PC-3 (cell line): ENCODE measurements at places on chromosomes 12 and 14. TPM values are rescaled to one million over a fixed set of nuclear protein-coding genes. Genes with fewer than 3 reads are reported as not detected.

The TGM1 gene
- total RNA-seq, result 2.6 and 3.2 TPM in 2 replicates

The EEF1AKMT3 gene
- total RNA-seq, result 5.4 and 9.3 TPM in 2 replicates

The ACSS3 gene
- total RNA-seq, result not detected in 2 replicates

The OR4K14 gene
- not detected in 2 replicates for total RNA-seq

The CIROP gene
- total RNA-seq, result not detected in 2 replicates
